Activated CD4-positive, alpha-beta memory T cell treated with anti-CD3 and anti-CD28 coated beads for 36 hours (primary cell): ENCODE measurements at places on chromosomes 13 and 19. TPM values are rescaled to one million over a fixed set of nuclear protein-coding genes. Genes with fewer than 3 reads are reported as not detected.

- no peak for DNase-seq
Measured at GRCh38 chr19:31318790-31319425, 30.3 kb downstream of the TSHZ3 start.

DNA sequence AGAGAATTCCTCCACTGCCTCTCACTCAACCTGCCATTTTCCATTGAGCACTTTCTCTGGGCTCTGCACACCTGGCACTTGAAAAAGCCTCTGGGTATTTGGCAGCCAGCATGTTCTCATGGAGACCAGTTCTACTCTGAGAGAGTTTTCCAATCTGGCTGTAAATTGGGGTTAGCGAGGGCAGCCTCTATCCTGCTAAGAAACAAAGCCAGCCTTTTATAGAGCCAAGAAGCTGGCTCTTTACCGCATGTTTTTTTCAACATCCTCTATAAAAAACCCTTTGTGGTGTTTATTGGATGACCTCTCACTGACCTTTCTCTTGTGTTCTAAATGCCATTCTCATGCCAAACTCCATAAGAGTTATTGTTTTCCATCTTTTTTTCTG is 52.6 kb upstream of the RCBTB2 start:
- DNase-seq, result no peak

DNA sequence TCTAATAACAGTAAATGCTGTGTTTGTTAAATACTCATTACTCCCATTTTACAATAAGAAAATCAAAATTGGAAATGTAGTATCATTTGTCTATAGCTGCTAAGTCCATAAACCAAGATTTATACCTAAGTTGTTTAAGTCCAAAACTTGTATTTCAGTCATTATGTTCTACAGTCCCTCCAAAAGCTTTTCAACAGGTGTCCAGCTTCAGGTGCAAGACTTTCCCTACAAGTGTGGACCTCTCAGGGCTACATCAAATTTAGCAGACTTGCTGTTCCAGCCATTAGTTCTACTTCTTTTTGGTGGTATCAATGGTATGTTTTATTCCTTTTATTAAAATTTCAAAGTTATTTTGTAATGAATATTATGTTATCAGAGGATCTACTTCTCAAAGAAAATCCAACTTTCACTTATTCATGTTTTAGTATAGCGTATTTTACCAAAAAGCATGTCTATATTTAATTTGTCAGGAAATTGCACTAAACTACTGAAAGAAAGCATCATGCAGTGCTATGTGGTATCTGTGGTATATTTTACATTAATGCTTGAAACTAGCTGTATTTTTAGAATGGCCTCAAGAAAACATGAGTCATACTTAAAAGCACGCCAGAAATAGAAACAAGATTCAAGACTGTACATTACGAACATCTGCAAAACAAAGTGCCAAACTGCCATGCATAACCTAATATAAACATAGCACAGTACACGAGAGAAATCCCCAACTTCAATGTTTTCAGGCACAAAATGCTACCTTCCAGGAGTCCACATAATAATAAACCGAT is 44.5 kb downstream of the VWA8 start:
- DNase-seq, result no peak

Gene MAMSTR
- total RNA-seq, result 0.76 TPM

- no peak for DNase-seq
Measured at GRCh38 chr13:114173745-114174144, 5.3 kb upstream of the CFAP97D2 start.

Gene KLK4
- total RNA-seq, result not detected

Gene ZNF560
- not detected for total RNA-seq
